ENCODE measurements at places on chromosomes 5 and 9.

DNA sequence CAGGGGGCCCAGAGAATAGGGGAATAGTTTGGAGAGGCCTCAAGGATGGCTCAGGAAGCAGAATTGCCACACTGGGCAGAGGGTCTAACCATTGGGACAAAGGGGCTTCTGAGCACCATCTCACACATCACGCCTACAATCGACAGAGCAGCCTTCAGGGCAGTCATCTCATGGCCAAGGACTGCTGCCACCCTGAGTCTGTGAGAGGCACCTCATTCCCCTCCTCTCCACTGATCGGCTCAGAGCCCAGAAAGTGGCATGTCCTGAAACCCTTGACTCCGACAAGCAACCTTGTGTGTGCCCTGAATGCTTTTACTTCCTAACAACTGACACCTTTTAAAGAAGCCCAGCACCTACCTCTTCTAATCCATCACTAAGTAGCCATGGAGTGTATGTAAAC, 128.9 kb upstream of the PTPN3 start:
- DNase-seq, result no peak

DNA sequence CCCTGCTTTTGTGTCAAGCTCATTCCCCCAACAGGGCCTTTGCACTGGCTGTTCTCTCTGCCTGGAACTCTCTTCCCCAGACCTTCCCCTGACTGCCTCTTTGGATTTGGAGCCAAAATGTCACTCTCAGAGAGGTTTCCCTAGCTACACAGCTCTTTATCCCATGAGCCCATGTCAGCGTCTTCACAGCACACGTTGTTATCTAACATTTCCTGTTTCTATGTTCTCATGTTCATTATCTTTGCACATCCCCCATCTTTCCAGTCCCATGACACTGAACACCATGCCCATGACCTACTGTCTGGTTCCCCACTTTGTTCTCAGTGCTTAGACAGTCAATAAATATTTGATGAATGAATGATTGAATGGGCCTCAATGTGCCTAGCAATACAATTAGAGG, 26.3 kb upstream of the ARSI start:
- DNase-seq, result no peak

- peak; percentile 29 for DNase-seq
Measured at GRCh38 chr9:19231904-19232822, 1.7 kb downstream of the DENND4C start.

DNA sequence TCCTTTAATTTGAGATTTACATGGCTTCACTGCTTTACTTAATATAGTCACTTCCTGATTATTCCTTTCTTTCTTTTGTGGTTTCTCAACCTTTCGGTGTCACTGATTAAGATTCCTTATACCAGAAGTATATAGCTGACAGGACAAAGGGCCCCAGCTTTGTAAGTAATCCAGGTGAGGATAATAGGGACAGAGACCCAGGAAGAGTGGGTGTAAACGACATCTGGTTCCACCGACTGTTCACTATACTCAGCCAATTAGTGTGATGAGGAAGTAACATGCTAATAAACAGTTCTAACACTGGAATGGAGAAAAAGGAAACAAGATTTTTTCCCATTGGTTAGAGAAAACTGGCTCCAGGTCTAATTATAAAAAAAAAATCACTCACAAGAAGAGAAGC, 286.3 kb upstream of the EFNA5 start:
- no peak for DNase-seq

DNA sequence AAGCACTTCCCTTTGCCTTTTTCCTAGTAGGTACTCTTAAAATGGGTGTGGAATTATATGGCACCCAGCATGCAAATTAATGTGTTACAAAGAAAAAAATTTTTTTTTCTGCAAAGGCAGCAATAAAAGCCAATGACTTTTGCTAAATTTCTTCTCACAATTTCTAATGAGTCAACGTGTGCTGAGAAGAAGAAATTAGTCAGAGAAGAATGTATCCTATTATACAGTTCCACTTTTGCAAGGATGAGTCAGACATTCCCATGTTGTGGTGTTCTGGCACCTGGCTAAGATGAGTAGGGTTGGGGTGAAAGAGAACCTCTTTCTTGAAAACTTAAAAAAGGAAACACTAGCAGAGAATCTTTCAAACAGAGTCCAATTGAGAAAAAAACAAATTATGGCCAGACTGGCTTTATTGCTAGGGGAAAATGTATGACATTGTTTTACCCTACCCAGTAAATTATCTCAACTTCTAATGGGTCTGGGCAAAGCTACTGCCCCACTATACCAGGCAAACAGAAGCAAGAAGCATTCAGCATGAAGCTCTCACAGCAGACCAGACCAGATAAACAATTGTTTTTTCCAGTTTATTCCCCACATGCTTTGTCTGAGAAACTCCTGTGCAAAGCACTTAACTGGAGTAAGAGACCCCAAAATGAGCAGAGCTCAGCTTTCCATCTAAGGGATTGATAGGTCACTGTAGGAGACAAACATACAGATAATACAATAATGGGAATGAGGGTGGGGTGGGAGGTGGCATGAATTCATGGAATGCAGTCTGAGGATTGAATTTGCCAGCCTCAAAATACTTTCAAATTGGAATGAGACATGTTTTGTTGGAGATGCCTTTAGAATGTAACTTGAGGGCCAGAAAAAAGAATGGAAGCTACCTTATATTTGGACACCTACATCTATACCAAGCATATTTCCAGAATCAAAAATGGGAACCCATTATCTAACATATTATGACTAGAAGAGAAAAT, 220.8 kb upstream of the RFX3 start:
- DNase-seq, result no peak

- no peak for DNase-seq
Measured at GRCh38 chr5:66538531-66538930, 57.7 kb upstream of the MAST4 start.

- no peak for DNase-seq
Measured at GRCh38 chr9:134585746-134586706, 55.6 kb upstream of the COL5A1 start.

DNA sequence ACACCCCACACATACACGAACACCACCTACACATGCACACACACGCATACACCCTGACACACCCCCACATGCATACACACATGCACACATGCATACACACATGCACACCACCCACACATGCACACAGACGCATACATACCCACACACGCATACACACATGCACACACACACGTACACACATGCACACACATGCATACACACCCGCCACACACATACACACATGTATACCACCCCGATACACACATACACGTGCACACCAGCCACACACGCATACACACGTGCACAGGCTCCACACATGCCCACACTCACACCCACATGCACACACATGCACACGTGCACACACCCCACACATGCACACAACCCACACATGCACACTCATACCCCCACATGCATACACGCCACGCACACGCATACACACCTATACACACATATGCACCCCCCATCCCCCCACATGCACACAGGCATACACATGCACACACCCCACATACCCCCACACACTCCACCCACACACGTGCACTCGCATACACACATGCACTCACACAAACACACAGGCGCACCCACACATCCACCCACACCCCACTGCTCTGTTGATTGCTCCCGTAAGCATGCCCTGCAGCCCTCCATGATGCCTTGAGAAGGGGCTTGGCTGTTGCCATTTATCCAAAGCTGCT, 119.3 kb downstream of the COL5A1 start:
- DNase-seq, result no peak

GRCh38 chr9:127844821-127845359, 9.6 kb downstream of the ENG start:
- DNase-seq, result no peak

- DNase-seq, result no peak
Measured at GRCh38 chr9:77794985-77795384, 146.9 kb upstream of the GNA14 start.

DNA sequence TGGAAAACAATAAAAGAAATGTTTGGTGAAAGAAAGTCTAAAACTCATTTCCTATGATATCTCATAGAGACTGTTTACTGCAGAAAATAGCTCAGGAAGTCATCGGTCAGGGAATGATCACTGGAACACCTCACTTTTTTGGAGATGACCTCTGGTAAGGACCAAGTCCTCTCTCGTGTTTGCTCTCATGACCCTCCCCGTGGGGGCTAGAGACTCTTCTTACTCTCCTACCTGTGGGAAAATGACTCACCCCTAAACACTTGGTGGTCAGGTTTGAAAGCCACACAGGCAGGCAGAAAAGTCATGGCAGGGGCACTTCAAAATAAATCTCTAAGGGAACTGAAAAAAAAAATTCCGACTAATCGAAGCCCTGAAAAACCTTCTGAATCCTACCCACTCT, 48.2 kb downstream of the FAM240B start:
- no peak for DNase-seq

DNA sequence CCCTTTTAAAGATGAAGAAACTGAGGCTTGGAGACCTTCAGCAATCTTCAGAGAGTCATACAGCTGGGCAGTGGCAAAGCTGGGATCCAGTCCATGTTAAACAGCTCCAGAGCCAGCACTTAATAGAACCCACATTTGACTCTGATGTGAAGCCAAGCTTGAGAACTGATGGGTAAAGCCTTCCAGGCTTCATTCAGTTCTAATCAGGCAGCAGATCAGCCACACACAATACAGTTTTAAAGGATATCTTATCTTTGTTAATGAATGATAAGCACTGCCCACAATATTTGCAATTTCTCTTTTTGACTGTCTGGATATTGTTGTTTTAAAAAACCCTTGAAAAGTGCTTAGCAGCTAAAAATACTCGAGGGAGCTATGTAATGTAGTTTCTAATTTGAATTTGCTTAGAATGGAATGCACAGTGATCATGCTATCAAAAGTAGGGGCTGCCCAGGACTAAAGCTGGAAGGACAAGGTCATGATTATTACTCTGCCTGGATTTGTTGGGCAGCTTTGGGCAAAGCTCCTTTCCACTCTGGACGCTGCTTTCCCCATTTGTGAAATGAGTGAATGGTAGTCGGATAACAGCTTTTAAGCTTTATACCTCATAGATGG, 31.3 kb upstream of the HTR4 start:
- no peak for DNase-seq

GRCh38 chr5:40381676-40382363, 297.9 kb upstream of the PTGER4 start:
- DNase-seq, result peak; percentile 50

- peak; percentile 95 for DNase-seq
Measured at GRCh38 chr5:56447232-56447631, 214.1 kb upstream of the ANKRD55 start.

DNA sequence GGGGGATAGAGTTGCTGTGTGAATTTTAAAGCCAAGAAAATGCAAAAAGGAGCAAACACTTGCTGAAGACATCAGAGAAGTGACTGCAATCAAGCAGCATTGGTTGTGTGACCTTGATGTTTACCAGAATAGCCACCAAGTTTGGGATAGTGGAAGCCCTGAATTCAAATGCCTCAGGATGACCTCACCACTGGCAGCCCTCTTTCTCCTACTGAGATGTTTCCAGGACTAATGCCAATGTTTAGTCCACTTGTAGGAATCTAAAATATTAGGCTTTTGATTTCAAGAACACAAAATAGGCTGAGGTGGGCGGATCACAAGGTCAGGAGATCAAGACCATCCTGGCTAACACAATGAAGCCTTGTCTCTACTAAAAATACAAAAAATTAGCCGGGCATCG, 112.2 kb upstream of the NUDT12 start:
- DNase-seq, result no peak

GRCh38 chr9:99253772-99254431, 31.8 kb downstream of the SEC61B start:
- DNase-seq, result no peak

GRCh38 chr9:89804766-89805531, 200.1 kb downstream of the GADD45G start:
- no peak for DNase-seq

DNA sequence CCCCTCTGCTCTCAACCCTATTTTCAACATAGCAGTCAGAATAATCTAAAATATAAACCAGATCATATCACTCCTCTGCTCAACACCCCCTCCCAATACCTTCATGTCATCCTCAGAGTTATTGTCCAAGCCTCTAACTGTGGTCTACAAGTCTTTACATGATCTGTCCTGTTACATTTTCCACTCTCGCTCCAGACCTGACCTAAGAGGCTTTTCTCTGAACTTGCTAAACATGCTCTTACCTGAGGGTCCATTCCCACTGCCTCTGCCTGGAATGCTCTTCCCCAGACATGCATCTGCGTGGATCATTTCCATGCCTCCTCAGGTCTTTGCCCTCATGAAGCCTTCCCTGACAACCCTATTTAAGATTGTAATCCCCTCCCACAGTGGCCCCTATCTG, 12.0 kb downstream of the NIPSNAP3B start:
- no peak for DNase-seq

- DNase-seq, result no peak
Measured at GRCh38 chr5:154722097-154722496, 33.1 kb upstream of the LARP1 start.

GRCh38 chr9:70576116-70576515, 161.7 kb upstream of the KLF9 start:
- DNase-seq, result no peak

GRCh38 chr5:162543437-162543836, 475.9 kb downstream of the GABRG2 start:
- no peak for DNase-seq

DNA sequence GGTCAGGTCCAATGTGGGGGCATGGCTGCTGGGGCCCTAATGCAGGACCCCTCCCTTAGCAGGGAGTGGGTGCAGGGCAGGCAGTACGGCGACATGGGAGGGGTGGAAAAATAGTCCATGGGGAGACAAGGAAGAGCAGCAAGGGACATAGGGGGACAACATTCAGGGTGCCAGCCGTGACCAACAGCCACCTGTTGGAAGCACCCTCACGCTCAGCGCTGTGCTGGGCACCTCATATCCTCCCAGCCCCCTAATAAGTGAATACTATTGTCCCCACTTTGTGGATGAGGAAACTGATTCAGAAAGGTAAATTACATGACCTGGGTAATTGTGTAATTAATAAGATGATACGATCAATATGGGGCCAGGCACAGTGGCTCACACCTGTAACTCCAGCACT, 3.0 kb upstream of the FIBCD1 start:
- DNase-seq, result no peak
